HFFc6 (cell line): ENCODE measurements at places on chromosomes 4 and X. TPM values are rescaled to one million over a fixed set of nuclear protein-coding genes. Genes with fewer than 3 reads are reported as not detected.
A peak's percentile ranks its signal among the peaks of the same experiment; 100 is the strongest.

GRCh38 chr4:1082215-1083182 lies 30.9 kb downstream of the RNF212 start:
- H3K4me3 ChIP-seq, result peak overlapping the region; percentile 10; the same call in 1 of the 2 replicates
- no peak overlapping the region; the same call in 1 of the 2 replicates for H3K27ac ChIP-seq
- peaks cover 20% of the 10 kb centered on the region for H3K4me1 ChIP-seq
- DNase-seq, result peak; percentile 58

GRCh38 chrX:43644124-43644701 lies 11.9 kb upstream of the MAOA start:
- no peaks in the 10 kb centered on the region for H3K4me1 ChIP-seq
- H3K27ac ChIP-seq, result no peak overlapping the region
- H3K36me3 ChIP-seq, result no peaks in the 10 kb centered on the region
- H3K4me3 ChIP-seq, result no peak overlapping the region
- no peak for DNase-seq

GRCh38 chr4:38967260-38968095 lies 64.7 kb downstream of the TMEM156 start:
- DNase-seq, result peak; percentile 92
- H3K27me3 ChIP-seq, result peaks cover 2% of the 10 kb centered on the region; the same call in 1 of the 2 replicates
- H3K36me3 ChIP-seq, result no peaks in the 10 kb centered on the region

Gene SPARCL1
- not detected in 2 replicates for total RNA-seq

- H3K27ac ChIP-seq, result no peak overlapping the region
- no peak for DNase-seq
- H3K4me3 ChIP-seq, result no peak overlapping the region
- H3K27me3 ChIP-seq, result no peaks in the 10 kb centered on the region; the same call in 1 of the 2 replicates
- H3K4me1 ChIP-seq, result no peaks in the 10 kb centered on the region
Measured at GRCh38 chrX:77527233-77528001, 80.2 kb downstream of the FGF16 start.

Gene DIPK2B
- not detected in 3 replicates for total RNA-seq

GRCh38 chr4:119829326-119829725 lies 200.7 kb upstream of the PDE5A start:
- no peak overlapping the region for H3K4me3 ChIP-seq
- DNase-seq, result no peak
- H3K36me3 ChIP-seq, result no peaks in the 10 kb centered on the region
- no peaks in the 10 kb centered on the region for H3K4me1 ChIP-seq
- H3K27me3 ChIP-seq, result no peaks in the 10 kb centered on the region
- H3K27ac ChIP-seq, result no peak overlapping the region

Gene ATP8A1
- 0.06 to 0.19 TPM (median 0.12 TPM) in 3 replicates for total RNA-seq

DNA sequence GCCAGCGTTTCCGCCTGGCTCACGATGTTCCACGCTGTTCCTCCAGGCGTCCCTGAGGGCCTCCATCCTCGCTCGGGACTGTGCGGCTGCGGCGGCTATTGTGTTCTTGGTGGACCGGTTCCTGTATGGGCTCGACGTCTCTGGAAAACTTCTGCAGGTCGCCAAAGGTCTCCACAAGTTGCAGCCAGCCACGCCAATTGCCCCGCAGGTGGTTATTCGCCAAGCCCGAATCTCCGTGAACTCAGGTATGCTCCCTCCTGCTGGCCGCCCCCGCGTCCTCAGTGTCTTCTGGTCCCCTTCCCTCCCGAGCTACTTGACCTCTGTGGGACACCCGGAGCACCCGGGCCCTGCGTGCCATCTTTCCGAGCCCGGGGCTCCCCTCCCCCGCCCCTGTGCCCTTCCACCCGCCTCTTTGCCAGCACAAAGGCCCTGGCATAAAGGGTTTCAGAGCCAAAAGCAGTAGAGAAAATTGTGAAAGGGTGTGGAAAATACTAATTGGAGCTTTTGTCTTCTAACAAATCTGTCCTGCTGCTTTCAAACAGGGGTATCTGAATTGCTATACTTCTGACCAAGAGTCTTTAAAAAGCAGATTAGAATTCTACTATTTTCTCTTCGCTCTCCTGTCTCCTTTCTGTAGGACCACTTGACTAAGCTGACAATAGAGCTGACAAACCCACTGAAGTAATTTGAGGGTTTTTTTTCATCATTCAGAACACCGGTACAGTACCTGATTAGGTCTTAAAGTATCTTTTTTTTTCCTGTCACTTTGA lies 104.0 kb downstream of the NEUROG2 start:
- no peak overlapping the region for H3K27ac ChIP-seq
- no peaks in the 10 kb centered on the region for H3K27me3 ChIP-seq
- no peak for DNase-seq
- H3K4me3 ChIP-seq, result no peak overlapping the region

Gene GAGE12H
- total RNA-seq, result not detected in 3 replicates

Gene HHIP
- total RNA-seq, result 0.21 to 0.38 TPM (median 0.26 TPM) in 3 replicates

DNA sequence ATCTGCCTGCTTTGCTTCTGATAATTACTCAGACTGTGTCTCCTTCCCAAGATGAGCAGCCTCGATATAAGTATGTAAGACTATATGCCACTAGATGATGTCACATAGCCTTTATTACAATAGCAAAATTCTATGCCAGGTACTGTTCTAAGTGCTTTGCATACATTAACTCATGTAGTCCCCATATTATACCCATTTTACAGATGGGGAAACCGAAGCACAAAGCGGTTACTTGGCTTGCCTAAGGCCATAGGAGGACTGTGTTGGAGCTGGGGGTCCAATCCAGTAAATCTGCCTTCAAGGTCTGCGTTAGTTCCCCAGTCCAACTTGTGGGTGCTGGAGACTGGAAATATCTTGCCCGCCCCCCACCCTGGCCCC lies 826 bp upstream of the SCML1 start:
- H3K4me1 ChIP-seq, result peaks cover 18% of the 10 kb centered on the region
- peak overlapping the region; percentile 77 for H3K27ac ChIP-seq
- no peaks in the 10 kb centered on the region for H3K27me3 ChIP-seq
- no peaks in the 10 kb centered on the region for H3K36me3 ChIP-seq
- H3K4me3 ChIP-seq, result peak overlapping the region; percentile 74

DNA sequence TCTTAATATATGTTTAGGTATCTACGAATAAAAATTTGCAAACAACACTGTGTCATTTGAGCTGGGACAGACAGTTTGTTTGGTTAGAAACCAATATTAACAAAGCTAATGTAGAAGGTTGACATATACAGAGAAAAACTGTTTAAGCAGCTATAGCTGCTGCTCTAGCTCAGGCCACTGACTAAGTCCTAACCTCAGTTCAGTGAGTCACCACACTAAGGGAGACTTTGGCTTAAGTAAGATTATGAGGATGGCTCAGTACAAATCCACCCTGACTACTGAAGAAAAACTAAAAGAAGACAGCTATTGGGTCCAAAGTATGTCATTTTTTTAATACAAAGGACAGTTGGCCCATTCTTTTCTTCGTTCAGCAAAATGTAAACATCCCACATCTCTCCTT lies 717.3 kb upstream of the ACTRT1 start:
- no peaks in the 10 kb centered on the region for H3K27me3 ChIP-seq
- DNase-seq, result no peak
- H3K36me3 ChIP-seq, result no peaks in the 10 kb centered on the region

Gene CFAP99
- not detected in 3 replicates for total RNA-seq

GRCh38 chr4:41209187-41209586 lies 5.2 kb downstream of the APBB2 start:
- DNase-seq, result no peak
- H3K36me3 ChIP-seq, result peaks cover 20% of the 10 kb centered on the region
- peak overlapping the region; percentile 18; the same call in 1 of the 2 replicates for H3K4me3 ChIP-seq
- no peaks in the 10 kb centered on the region; the same call in 1 of the 2 replicates for H3K27me3 ChIP-seq

- no peak for DNase-seq
- H3K36me3 ChIP-seq, result peaks cover 14% of the 10 kb centered on the region
- no peak overlapping the region for H3K4me3 ChIP-seq
- no peaks in the 10 kb centered on the region; the same call in none of the 2 replicates for H3K27me3 ChIP-seq
Measured at GRCh38 chr4:80075995-80076675, 3.1 kb upstream of the ANTXR2 start.

GRCh38 chrX:123184866-123185276 lies 793 bp downstream of the GRIA3 start:
- peaks cover 45% of the 10 kb centered on the region for H3K4me1 ChIP-seq
- H3K36me3 ChIP-seq, result peaks cover 6% of the 10 kb centered on the region; the same call in 1 of the 2 replicates
- H3K4me3 ChIP-seq, result peak overlapping the region; percentile 97
- no peak for DNase-seq
- peak overlapping the region; percentile 46; the same call in 1 of the 2 replicates for H3K27ac ChIP-seq
- peaks cover 2% of the 10 kb centered on the region for H3K27me3 ChIP-seq

- no peaks in the 10 kb centered on the region for H3K36me3 ChIP-seq
- no peak for DNase-seq
- H3K27me3 ChIP-seq, result no peaks in the 10 kb centered on the region
- H3K27ac ChIP-seq, result no peak overlapping the region
- no peaks in the 10 kb centered on the region for H3K4me1 ChIP-seq
- no peak overlapping the region for H3K4me3 ChIP-seq
Measured at GRCh38 chrX:27336466-27337091, 126.6 kb downstream of the PPP4R3C start.

GRCh38 chr4:2971275-2971674 lies 7.9 kb downstream of the GRK4 start:
- H3K4me1 ChIP-seq, result no peaks in the 10 kb centered on the region
- no peak overlapping the region for H3K27ac ChIP-seq
- H3K27me3 ChIP-seq, result no peaks in the 10 kb centered on the region

DNA sequence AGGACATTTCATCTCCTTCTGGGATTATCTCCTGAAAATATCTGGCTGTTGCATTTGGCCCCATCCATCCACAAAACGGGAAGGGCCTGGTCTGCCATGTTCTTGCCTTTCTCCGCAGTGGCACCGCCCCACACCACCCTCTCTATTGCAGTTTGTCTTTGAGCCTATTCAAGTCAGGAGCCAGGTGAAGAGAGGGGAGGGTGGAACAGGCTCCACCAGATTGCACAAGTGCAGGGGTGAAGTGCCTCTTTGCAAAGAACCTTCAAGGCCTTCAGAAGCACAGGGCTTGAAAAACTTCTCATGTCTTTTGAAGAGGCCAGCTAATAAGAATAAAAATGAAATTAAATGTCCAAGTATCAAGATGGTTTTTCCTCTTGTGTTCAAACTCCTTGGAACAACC lies 28.7 kb downstream of the RS1 start:
- no peak overlapping the region for H3K4me3 ChIP-seq
- no peaks in the 10 kb centered on the region for H3K4me1 ChIP-seq

DNA sequence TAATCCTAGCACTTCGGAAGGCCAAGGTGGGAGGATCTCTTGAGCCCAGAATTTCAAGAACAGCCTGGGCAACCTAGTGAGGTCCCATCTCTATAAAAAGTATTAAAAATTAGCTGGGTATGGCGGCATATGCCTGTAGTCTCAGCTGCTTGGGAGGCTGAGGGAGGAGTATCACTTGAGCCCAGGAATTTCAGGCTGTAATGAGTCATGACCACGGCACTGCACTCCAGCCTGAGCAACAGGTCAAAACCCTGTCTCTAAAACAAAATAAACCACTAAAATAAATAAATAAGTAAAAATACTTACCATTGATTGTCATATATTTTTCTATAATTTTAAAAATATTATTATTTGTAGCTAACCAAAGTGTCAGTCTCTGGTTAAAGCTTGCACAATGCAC lies 315.6 kb upstream of the SMIM31 start:
- no peaks in the 10 kb centered on the region; the same call in 1 of the 2 replicates for H3K36me3 ChIP-seq
- no peak overlapping the region for H3K27ac ChIP-seq
- no peaks in the 10 kb centered on the region for H3K4me1 ChIP-seq
- no peak overlapping the region for H3K4me3 ChIP-seq
- no peaks in the 10 kb centered on the region for H3K27me3 ChIP-seq

Gene MAGEA4
- not detected in 3 replicates for total RNA-seq

Gene MAGEA10
- total RNA-seq, result not detected in 3 replicates

Gene SH3RF1
- total RNA-seq, result 54.5 and 62.3 TPM in 2 replicates

Gene EMCN
- 0.21 to 0.46 TPM (median 0.29 TPM) in 3 replicates for total RNA-seq

GRCh38 chrX:114581528-114582263 lies 2.2 kb upstream of the HTR2C start:
- no peak for DNase-seq
- peaks cover 19% of the 10 kb centered on the region for H3K27me3 ChIP-seq
- H3K4me3 ChIP-seq, result no peak overlapping the region
- H3K27ac ChIP-seq, result no peak overlapping the region

- no peak for DNase-seq
- H3K36me3 ChIP-seq, result no peaks in the 10 kb centered on the region
- H3K4me3 ChIP-seq, result no peak overlapping the region
- no peaks in the 10 kb centered on the region; the same call in 1 of the 2 replicates for H3K27me3 ChIP-seq
- no peaks in the 10 kb centered on the region for H3K4me1 ChIP-seq
Measured at GRCh38 chrX:138026211-138026610, 460.3 kb downstream of the ZIC3 start.

Gene P2RY10
- not detected in 3 replicates for total RNA-seq

Gene ADGRL3
- not detected in 3 replicates for total RNA-seq

DNA sequence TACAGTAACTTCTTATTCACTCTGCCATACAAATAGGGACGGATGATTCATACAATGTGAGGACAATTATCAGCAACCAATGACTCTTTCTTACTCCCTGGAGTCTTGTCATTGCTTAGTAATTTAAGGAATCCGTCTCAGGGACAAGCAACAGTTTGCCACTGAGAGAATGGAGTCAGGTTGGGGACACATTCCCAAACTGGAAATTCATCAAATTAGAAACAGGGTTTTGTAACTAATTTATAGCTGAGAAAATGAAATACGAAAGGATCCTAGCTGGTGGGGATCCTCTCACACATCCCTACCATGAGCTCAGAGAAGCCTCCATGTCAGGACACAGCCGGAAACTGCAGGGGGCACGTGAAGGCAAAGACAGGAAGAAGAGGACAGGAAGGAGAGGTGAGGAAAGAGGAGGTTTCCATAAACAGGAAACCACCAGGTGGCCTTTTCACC lies 50.4 kb upstream of the KDR start:
- H3K4me3 ChIP-seq, result peak overlapping the region; percentile 81
- DNase-seq, result peak; percentile 82
- peak overlapping the region; percentile 92 for H3K27ac ChIP-seq
- H3K27me3 ChIP-seq, result no peaks in the 10 kb centered on the region
- H3K36me3 ChIP-seq, result 0 out of 2 replicates have a peak, but pooled peaks cover 5% of the 10 kb centered on the region

GRCh38 chr4:27046851-27047250 lies 186.2 kb downstream of the STIM2 start:
- H3K36me3 ChIP-seq, result no peaks in the 10 kb centered on the region
- no peak for DNase-seq
- H3K27me3 ChIP-seq, result peaks cover 29% of the 10 kb centered on the region
- H3K4me1 ChIP-seq, result peaks cover 16% of the 10 kb centered on the region
- H3K27ac ChIP-seq, result no peak overlapping the region

- no peaks in the 10 kb centered on the region for H3K36me3 ChIP-seq
- H3K4me3 ChIP-seq, result no peak overlapping the region
- H3K4me1 ChIP-seq, result no peaks in the 10 kb centered on the region
- DNase-seq, result no peak
Measured at GRCh38 chrX:133333154-133333750, 82.0 kb downstream of the GPC4 start.

Gene AWAT2
- not detected in 3 replicates for total RNA-seq

DNA sequence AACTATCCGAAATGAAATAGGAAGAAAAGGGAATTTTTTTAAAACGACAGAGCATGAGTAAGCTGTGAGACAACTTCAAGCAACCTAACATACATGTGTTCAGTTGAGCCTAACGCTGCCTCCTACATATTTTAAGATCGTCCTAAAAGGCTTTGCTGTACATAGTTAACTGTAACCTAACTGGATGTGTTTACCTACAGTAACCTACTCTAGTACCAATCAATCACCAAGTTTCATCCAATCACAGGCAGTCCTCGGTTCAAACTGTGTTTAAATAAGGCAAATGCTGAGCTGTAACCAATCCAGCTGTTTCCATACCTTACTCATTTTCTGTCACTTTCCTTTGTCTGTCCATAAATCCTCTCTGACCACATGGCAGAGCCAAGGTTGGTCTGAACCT lies 17.1 kb downstream of the RCHY1 start:
- H3K27me3 ChIP-seq, result no peaks in the 10 kb centered on the region
- peak overlapping the region; percentile 71 for H3K4me3 ChIP-seq
- peaks cover 36% of the 10 kb centered on the region for H3K36me3 ChIP-seq
- DNase-seq, result peak; percentile 25
- H3K4me1 ChIP-seq, result peaks cover 38% of the 10 kb centered on the region

GRCh38 chrX:39267176-39267575 lies 465.9 kb downstream of the MID1IP1 start:
- H3K4me3 ChIP-seq, result no peak overlapping the region
- no peak for DNase-seq
- H3K27ac ChIP-seq, result no peak overlapping the region
- H3K4me1 ChIP-seq, result no peaks in the 10 kb centered on the region
